Effector CD4-positive, alpha-beta T cell (primary cell): ENCODE measurements at places on chromosomes 7 and 10.

DNA sequence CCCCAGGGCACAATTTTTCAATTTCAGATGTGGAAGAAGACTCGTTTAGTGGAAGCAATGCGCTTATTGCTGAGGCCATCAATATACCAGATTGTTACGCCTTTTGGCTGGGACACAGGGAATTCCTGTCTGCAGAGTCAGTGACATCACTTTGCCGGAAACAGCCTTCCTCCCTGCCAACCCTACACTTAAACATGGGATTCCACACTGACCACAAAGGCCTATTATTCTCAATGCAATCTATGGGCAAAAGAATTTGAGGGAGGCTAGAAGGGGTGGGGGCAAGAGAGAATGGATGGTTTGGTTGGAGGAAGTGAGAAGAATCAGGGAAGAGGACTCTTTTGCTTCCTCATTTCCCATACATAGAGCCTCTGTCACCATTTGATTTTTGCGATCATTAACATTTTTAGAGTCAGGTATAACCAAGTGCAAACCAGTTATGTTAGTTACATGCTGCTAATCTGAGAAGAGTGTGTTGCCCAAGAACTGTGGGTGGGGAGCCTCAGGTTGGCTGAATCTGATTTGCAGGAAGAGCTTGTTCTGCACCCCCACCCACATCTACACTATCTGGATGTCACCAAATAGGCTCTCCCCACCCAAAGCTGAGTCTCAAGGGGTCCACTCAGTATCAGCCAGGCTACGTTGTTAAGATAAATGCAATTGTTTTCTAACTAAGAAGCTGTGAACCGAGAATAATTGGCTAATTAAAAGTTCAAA, 58.2 kb downstream of the ENTPD1 start:
- DNase-seq = no peak

- DNase-seq = no peak
Measured at GRCh38 chr7:26787701-26788100, 76.7 kb downstream of the SKAP2 start.

DNA sequence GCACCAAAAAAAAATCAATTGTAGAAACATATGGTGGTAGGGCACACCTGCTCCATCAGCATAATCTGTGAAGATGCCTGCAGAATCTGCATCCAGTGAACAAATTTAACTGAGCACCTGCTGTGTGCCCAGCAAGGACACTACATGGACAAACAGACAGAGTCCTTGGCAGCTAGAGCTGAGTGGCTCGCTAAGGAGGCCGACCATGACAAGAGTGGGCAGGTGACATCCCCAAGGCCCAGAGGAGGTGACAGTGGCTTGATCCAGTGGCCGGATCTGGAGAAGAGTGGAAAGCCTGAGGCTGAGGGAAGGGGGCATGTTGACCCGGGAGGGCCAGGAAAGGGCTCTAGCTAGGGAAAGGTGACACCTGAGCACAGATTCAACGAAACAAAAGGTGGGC, 68.1 kb downstream of the MAD1L1 start:
- DNase-seq = no peak

GRCh38 chr10:62278441-62278910, 9.8 kb upstream of the RTKN2 start:
- no peak for DNase-seq

DNA sequence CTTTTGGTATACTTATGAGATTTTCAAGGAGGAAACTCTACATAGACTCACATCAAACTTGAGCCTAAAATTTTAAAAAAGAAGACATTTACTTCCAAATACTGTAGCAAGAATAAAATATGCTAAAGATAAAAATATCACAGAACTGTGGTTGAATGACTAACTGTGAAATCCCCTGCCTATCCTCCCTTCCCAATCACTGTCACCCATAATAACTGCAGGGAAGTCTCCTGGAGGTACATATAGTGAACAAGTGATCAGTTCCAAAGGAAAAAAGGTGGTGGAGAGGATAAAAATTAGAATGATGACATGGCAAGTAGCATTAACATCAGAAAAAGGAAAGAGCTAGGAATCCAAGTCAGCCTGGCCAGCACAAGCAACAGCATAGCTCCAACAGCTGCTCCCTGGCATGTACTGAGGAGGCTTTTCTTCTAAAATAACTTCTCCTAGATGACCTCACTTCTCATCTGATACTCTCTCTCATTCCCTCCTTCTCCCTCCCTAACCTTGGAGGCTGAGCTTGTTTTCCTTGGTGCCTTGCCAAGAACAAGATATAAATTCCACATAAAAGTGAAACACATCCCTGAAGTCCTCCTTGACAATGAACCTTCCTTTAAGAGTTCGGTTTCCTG, 124.0 kb downstream of the IQUB start:
- no peak for DNase-seq

- no peak for DNase-seq
Measured at GRCh38 chr10:108689891-108690290, 1233.4 kb downstream of the XPNPEP1 start.

GRCh38 chr7:2197436-2198155, 35.1 kb downstream of the MAD1L1 start:
- no peak for DNase-seq

DNA sequence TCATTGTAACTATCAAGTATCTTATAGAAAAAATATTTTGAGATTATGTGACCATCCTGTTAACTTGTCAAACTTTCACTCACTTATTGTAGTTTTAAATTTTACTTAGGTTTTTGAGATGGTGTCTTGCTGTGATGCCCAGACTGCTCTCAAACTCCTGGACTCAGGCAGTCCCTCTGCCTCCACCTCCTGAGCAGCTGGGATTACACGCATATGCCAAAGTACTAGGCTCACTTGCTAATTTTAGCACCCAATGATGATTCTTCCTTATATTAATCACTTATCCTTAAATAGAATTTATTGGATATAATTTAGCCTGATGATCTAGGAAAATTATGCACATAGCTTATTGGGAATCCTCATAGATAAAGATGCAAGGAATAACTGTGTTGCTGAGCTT, 104.9 kb downstream of the BTRC start:
- no peak for DNase-seq

DNA sequence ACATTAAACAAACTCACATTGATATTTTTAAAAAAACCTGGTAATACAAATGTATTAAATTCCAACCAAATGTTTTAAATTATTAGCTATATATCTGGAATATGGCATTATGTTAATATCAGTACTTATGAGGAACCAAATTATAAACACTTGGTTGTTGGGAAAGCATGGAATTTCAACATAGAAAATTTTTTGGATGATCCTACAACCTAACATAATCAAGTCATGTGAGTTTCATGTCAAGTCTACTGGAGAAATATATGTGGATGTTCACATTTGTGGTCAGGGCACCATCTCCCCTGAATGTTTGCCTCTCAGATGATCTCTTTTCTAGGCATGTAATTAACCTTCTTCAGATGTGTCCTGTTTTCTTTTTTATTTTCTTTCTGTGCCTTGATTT, 5.2 kb upstream of the POT1 start:
- no peak for DNase-seq

DNA sequence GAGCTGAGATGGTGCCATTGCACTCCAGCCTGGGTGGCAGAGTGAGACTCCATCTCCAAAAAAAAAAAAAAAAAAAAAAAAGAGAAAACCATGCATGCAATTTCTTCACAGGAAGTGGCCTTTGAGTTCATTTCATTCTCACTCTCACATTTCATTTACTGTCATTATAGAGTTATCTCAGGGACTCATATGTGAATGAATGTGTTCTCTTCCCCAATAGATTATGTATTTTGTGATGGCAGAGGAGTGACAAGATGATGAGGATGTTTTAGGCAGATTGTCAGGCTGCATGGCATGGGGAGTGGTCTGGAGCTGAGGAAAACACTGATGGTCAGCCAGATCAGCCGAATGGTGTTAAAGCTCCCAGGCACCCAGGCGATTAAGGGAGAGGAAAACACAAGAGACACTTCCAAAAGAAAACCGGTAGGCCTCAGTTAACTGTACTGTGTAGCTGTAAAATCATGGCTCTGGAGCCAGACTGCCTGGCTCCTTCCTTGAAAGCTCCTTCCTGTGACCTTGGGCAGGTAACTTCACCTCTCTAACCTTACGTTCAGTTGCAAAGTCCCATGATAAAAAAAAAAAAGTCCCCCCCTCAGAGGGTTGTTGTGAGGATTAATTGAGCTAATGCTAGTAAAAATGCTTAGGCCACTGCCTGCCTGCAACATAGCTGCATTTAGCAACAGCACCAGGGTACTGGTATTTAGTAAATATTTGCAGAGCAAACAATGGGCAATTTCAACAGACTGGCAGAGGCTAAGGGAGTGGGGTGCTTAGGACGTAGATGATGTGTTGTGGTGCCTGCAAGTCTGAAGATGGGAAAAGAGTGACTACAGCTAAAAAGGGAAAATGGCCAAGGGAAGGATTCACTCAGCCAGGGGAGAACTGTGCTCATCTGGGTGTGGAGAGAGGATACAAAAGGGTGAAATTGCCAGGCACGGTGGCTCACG, 6.9 kb downstream of the FRAT2 start:
- DNase-seq = no peak

DNA sequence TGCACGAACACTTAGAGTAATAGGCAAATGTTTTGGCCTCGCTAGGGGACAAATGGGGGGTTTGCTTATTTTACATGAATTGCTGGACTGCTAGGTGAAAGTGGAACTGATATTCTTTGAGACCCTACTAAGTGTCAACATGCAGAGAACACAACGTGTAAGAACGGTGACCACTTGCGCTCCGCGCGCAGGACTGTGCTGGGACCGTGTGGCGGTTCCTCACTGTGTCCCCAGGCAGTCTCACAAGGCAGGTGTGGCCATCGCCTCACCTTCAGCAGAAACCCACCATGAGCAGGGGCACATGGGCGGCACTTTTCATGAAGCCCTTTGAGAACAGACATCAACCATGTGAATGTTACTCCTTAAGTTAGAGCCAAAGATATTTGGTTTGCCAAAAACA, 27.2 kb downstream of the PTPRN2 start:
- DNase-seq = no peak

- no peak for DNase-seq
Measured at GRCh38 chr7:10793995-10794775, 179.5 kb upstream of the PHF14 start.

- DNase-seq = no peak
Measured at GRCh38 chr7:602341-603141, 82.9 kb upstream of the PDGFA start.

DNA sequence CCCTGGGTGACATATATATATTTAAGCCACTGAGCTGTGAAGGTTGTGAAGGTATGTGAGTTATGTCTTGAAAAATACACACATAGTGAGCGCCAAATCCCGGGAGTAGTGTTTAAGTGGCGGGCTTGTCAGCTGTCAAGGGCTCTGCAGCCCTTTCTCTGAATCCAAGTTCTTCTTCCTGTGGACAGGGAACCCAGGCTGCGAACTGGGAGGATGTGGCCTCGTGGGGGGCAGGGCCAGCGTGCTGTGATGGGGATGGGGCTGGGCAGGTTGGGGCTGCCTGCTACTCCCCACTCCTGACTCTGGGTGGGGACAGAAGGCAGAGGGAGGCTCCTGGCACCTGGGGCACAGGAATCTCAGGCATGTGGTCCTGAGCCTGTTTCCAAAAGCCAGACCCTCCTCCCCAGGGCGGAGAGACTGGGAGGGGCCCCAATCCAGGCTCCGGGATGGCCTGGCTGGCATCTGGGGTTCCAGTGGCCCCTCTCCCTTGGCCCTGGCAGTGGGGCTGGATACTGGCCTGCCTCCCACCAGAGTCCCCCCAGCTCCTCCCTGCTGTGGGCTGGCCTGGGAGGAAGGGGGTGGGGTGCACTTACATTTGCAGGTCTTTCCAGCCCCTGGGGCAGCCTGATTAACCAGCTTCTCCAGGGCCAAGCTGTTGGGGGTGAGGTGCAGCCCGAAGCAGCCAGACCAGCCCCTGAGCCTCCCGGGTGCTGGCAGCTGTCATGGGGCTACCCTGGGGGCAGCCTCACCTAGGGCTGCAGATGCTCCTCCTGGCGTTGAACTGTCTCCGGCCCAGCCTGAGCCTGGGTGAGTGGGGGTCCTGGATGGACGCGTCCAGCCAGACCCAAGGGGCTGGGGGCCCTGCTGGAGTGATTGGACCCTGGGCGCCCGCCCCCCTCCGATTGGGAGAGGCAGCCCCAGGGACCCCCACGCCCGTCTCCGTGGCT, at the start of gene UPK3B:
UPK3B (plus strand) TSS at position 622 of the 947 bp plus-strand sequence; CDS start at position 723, 101 bp downstream.
- DNase-seq = no peak
